ENCODE measurements at places on chromosomes 12 and 14.

DNA sequence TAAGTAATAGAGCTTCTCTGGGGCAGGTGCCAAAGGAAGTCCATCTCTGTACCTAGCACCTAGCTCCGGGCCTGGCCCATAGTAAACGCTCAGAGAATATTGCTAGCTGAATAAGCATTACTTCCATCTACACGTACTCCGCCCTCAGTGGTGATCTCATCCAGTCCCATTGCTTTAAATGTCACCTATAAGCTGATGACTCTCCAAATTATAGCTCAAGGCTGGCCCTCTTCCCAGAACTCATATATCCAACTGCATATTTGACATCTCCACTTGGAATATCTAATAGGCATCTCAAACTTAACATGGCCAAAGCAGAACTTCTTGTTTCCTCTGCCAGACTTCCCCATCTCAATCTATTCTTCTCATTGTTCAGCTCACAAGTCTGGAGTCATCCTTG, 6.9 kb upstream of the DYNLL1 start:
- DNase-seq, result no peak

DNA sequence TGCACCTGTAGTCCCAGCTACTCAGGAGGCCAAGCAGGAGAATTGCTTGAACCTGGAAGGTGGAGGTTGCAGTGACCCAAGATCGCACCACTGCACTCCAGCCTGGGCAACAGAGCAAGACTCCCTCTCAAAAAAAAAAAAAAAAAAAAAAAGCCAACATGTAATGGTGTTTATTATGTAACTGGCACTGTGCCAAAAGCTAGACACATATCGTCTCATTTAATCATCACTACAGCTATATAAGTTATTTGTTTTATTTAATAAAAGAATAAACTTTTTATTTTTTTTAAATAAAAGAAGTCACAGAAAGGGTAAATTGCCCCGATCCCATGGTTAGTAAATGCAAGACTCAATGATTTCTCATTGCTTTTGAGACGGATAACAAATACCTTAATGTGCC, 76.9 kb downstream of the PTCSC3 start:
- DNase-seq, result no peak

GRCh38 chr14:22549981-22550673, 38.9 kb downstream of the DAD1 start:
- DNase-seq, result no peak

DNA sequence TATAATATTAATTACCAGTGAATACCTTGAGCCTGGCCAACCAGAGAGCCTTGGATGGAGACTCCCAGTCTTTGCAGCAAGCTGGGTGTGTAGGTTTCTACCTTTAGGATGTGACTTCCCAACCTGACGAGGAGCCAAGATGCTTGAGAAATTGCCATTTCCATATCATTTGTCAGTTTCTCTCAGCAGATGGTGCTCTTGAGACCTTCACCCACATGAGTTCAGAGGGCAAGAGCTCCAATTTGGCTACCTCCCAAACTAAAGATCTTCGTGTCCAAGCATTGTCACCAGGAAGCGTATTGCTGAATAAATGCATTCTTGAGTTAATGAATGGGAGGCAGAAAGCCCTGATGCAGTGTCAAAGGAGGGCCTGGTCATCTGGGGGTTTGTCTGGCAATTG, 106.4 kb upstream of the TBX5 start:
- no peak for DNase-seq

GRCh38 chr12:114820796-114821195, 136.8 kb upstream of the TBX3 start:
- DNase-seq, result no peak

- no peak for DNase-seq
Measured at GRCh38 chr14:52021957-52022600, 32.7 kb downstream of the RTRAF start.

DNA sequence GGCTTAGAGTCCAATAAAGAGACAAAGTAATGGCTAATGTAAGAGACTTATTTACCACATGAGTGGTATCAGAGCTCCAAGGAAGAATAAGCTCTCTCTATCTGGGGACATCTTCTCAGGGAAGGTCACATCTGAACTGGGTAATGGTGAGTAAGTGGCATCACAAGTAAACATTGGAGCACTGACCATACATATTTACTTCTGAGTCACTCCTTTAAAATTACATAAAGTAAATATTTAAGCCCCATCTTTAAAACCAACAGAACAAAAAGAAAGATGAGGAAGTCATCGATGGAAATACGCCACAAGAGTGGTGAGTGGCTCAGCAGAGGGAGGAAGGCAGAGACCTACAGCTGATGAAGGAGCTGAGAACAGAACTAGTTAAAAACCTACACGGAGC, 159.9 kb downstream of the DUSP6 start:
- no peak for DNase-seq

All from stimulated activated CD4-positive, alpha-beta T cell treated with anti-CD3 and anti-CD28 coated beads, TNF-alpha, amount 100 ng/mL, for 4 hours (primary cell).